ENCODE measurements at places on chromosomes 3 and 15.

- no peak for DNase-seq
These were observed 200.7 kb downstream of the NAALADL2 start for GRCh38 chr3:175059788-175060187.

DNA sequence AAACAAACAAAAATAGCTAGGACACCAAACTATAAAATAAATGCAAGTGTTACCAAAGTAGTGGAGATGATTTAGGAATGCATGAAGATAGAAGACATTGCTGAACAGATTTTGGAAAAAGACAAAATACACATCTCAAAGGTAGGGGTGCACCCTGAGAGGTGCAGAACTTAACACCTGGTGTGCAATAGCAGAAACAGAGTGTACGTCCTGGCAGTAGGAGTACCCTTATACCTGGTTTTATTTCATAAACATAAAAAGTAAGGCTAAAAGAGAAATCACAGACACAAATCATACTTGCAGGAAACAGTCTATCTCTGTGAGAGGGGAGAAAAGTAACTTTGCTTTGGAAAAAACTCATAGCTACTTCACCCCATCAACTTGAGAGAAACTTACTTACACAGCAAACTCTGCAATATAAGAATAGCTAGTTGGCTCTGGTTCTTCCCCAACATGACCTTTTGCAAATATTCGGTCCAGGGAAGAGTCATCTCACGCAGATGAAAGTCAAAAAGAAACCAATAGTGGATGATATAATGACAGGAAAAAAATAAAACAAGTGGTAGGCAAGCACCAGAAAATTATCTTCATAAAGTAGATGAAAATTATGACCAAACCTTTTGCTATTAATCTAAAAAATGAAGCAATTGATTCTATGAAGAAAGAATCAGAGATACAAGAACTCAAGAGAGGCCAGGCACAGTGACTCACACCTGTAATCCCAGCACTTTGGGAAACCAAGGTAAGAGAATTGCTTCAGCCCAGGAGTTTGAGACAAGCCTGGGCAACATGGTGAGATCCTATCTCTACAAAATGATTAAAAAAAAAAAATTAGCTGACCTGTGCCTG is 108.9 kb upstream of the BNIP2 start:
- DNase-seq = no peak

GRCh38 chr3:178826435-178827123 is 245.0 kb downstream of the ZMAT3 start:
- no peak for DNase-seq

DNA sequence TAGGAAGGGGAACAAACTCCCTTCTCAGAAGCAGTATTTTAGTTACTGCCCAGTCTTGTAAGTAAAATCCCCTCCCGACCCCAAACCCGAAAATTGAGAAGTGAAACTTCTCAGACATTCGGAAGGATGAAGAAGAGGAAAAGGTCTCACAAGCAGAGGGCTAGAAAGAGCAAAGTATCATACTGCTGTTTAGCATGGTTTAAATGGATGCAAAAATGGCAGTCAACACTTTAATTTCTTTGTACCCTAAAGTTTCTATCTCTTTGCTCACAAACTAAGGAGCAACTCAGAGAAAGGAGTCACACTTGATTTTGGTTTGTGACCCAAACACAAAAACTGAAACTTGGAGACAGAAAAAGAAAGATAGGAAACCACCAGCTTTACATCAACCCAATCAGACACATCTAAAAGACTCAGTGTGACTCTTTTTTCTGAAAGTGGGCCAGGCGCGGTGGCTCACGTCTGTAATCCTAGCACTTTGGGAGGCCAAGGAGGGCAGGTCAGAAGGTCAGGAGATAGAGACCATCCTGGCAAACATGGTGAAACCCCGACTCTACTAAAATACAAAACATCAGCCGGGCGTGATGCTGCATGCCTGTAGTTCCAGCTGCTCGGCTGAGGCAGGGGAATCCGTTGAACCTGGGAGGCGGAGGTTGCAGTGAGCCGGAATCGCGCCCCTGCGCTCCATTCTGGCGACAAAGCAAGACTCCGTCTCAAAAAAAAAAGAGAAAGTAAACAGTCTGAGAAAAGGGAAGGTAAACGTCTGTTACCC is 63.2 kb upstream of the ATP11B start:
- DNase-seq = no peak
